ENCODE measurements at places on chromosomes 6 and 20.

DNA sequence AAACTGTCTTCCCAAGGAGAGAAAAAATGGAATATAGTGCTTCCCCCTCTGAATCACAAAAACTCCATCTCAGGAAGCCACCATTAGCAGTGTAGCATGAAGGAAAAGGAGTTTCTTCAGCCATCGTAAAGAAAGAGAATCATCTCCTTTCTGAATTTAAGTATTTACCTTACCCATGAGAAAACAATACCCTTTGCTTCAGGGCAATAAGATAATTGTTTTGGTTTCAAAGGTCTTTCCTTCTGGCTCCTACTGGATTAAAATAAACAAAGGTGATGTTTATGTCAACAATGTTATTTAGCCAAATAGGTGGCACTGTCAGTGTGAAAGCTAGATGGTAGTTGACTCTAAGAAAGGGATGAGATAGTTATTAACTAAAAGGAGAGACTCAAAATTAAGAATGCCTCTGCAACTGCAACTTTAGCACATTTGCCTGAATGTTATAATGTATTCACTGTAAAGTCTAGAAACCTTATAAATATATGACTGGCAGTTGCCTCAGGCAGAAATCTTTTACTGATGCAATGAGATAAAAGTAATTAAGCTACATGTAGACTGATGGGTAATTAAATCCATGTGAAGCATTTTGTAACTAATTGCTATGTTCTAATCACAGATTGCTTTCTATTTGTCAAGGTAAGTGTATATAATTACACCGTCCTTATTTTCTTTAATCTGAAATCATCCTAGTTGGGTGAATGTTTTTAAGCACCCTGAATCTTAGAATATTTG is 399.0 kb downstream of the CDKAL1 start:
- DNase-seq: no peak

GRCh38 chr20:37725165-37725564 is 31.3 kb downstream of the CTNNBL1 start:
- DNase-seq: no peak

DNA sequence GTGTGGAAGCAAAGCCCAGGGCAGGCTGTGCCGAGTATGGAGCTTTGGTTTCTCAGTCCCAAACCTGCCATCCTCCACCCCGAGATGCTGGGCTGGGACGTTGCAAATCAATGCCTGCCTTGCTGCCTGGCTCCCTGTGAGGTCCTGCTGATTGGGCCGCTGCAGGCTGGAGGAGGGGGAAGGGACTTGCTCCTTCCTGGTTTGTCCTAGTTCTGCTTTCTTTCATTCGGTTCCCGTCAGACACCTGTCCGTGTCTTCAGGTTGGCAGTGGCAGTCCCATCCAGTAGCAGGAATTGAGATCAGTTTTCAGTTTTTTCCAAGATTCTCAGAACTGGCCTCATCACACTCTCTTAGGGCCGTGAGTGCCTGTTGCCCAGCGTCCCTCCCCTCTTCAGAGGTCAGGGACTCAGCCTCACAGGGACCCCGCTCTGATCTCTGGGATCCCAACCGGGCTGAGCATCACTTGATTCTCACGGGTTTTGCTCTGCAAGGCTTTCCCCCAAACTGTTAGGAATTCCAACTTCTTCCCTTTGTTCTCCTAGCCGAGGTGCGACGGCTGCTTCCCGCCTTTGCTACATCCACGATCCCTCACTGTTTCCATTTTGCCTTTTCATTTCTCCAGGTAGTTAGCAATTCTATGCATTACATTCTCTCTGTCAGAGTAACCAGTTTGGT is 24.2 kb upstream of the TAGAP start:
- DNase-seq: no peak

GRCh38 chr20:58019027-58019849 is 209.2 kb downstream of the ANKRD60 start:
- DNase-seq: no peak

GRCh38 chr6:144415835-144416237 is 130.7 kb downstream of the UTRN start:
- no peak for DNase-seq

DNA sequence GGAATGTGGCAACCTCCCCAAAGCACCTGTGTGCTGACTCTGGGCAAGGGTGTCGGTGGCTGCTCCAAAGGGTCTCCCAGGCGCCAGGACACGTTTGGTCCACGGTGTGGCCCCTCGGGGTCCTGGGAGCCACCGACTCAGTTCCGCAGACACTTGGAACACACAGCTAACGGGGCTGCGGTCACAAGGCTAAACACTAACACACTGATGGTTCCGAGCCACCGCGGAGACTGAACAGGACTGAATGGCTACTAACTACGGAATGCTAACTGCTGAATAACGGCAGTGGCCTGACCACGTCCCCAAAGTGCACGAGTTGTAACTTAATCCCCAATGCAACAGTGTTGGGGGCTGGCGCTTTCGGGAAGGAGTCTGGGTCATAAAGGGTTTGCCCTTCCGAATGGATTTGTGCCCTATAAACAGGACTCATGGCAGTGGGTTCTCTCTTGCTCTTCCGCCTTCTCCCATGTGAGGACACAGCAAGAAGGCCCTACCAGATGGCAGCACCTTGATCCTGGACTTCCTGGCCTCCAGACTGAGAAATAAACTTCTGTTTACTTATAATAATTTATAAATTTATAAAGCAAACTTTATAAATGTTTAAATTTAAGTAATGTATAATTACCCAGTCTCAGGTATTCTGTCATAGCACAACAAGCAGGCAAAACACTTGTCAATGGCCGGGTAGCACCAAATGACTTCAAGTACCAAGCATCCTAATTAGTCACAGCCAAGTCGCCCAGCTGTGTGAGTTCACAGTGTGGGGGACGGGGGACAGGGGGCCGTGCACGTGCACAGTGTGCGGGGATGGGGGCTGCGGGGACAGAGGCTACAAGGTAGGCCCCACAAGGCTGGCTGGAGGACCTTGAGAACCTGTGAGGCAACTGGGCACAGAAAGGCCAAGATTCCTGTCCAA is 2.3 kb upstream of the EEF1A2 start:
- no peak for DNase-seq

DNA sequence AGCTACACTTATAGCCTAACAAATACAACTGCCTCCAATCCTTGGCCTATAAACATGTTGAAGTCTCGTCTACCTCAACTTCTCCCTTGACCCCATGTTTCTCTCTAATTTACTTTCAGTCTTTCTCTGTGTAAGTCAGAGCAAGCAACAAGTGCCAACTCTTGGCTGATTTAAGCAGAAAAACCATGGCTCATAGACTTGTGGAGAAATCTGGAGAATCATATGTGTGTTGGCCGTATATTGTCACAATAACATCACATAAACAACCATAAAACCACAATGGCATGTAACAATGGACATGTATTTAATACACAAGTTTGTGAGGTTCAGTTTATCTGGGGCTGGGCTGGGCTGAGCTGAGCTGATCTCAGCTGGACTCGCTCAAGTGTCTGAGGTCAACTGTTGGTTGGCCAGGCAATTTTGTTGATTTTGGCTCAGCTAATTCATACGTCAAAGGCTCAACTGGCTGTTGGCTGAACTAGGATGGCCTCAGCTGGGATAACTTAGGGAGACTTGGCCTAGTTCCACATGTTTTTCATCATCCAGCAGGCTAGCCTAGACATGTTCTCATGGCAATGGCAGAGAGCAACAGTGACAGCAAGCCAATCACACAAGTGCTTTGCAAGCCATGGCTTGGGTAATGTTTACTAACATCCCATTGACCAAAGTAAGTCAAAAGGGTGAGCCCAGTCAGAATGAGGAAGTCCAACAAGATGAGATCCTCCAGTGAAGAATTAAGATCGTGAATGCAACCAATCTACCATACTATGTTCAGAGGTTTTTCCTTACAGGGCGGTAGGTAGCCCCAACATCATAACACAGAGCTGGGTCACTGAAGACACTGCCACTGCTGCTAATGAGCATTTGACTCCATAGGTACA is 12.9 kb upstream of the TBC1D22B start:
- DNase-seq: no peak

GRCh38 chr6:157271441-157271840 is 51.9 kb downstream of the TMEM242 start:
- no peak for DNase-seq

GRCh38 chr6:93196406-93196970 is 222.9 kb downstream of the EPHA7 start:
- no peak for DNase-seq

GRCh38 chr6:43773050-43773979 is 3.3 kb downstream of the VEGFA start:
- peak; percentile 24 for DNase-seq

GRCh38 chr20:53926428-53927028 is 143.9 kb downstream of the BCAS1 start:
- DNase-seq: no peak

- DNase-seq: no peak
Measured at GRCh38 chr20:24969186-24970029, 20.3 kb downstream of the CST7 start.

- no peak for DNase-seq
Measured at GRCh38 chr6:135876058-135876457, 24.6 kb downstream of the PDE7B start.

GRCh38 chr6:150491131-150491810 is 108.4 kb upstream of the PLEKHG1 start:
- no peak for DNase-seq

DNA sequence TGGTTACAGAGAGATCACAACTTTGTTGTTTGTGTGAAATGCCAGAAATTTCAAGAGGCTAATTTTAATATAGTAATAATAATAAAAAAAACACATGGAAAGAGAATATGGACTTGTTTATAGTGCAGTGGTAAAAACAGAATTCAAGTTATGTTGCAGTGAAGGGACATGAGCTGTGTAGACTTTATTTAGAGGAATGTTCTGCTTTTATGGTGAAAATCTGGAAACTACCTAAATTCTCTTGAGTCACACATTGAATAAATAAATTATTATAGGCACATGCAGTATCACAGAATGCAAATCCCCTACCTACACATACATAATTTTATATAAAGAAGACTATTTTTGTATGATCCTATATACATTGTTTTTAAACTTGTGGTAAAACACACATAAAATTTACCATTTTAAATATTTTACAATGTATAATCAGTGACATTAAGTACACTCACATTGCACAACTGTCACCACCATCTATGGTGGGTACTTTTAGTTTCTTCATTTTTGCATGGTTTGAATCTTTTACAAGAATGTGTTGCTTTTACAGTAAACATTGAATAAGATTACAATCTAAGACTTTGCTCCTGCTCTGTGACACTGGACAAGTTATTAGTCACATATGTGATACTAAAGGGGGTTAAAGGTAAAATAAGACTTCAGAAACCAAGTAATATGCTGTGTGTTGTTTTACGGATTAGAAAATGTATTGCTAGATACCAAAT is 107.4 kb downstream of the B3GAT2 start:
- no peak for DNase-seq

DNA sequence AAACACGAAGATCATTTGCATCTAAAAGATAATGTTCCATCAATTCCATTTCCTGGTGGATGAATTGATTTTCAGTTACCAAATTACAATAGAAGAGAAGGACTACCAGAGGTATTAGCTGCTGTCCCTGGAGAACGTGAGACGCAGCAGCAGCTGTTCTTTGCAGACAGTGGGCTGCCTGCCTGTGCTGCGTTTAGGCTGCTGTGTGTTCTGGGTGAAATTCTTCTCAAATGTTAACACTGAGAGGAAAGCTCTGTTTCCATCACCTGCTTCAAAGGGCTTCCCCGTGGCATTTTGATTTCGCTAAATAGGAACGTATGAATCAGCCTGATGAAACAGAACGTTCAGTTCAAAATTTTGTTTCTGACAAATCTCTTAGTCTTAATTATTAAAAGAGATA is 362.2 kb downstream of the C6orf118 start:
- no peak for DNase-seq

DNA sequence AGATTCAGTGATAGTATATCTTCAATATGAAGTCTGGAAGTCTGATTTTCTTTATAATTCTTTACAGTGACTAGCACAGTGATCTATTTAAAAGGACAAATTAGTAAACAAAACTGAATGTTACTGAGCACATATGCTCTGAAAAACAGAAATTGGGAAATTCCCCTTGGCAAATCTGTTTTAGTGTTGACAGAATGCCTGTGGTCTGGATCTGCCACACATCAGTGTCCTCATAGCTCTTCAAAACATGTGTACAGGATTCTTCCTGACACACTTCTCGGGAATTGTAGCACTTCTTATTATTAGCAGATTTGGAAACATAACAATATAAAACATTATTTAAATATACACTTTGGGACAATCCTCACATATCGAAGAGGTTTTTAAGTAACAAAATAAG is 354.3 kb downstream of the COL12A1 start:
- DNase-seq: no peak

DNA sequence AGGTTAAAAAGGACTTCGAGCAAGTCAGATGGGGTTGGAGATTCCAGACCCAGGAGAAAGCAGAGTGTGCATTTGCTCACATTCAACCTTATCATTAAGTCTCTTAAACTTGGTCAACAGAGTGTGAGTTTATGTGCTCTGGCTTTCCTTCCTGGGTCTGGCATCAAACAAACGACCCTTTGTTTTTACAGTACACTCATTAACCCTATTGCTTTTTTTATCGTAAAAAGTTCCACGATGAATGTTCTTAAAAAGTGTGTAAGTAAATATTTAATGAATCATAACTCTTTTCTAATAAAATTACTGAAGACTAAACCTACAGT is 2.5 kb downstream of the FYN start:
- DNase-seq: no peak

- no peak for DNase-seq
Measured at GRCh38 chr20:36881888-36882287, 6.0 kb downstream of the TLDC2 start.

DNA sequence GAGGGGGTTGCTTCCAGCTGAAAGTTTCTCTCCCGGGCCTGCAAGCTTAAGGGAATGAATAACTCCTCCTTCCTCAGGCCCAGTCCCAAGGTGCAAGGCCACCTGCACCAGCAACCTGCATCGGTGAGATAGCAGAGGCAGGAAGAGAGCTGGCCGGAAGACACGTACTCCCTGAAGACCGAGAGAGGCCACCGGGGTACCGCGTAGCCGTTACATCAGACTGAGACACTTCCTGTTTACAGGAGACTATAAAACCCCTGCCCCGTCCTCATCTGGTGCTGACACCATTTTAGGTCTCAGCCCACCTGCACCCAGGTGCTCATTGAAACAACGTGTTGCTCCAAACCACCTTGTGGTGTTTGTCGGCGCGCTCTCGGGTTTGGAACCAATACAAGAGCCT is 60.5 kb upstream of the PRND start:
- DNase-seq: no peak

DNA sequence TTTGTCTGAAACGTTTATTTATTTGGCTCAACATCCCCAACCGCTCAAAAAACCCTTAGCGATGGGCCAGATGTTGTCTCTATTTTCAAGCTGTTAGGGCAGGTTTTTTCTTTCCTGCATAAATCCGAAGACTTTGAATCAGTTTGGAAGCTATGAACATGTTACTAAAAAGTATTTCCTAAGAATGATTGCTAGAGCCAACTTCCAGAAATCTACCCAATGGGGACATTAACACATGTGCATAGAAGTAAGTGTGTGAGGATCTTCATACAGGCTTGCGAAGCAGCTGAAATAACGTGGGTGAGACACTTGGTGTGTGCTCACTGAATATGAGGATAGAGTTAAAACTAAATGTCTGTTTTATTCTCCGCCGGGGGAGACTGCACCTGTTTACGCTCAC is 106.8 kb downstream of the BCAS1 start:
- no peak for DNase-seq
